CD4-positive, alpha-beta T cell treated with Interleukin-6 for 4 hours (primary cell): ENCODE measurements at places on chromosomes 3 and 15.

DNA sequence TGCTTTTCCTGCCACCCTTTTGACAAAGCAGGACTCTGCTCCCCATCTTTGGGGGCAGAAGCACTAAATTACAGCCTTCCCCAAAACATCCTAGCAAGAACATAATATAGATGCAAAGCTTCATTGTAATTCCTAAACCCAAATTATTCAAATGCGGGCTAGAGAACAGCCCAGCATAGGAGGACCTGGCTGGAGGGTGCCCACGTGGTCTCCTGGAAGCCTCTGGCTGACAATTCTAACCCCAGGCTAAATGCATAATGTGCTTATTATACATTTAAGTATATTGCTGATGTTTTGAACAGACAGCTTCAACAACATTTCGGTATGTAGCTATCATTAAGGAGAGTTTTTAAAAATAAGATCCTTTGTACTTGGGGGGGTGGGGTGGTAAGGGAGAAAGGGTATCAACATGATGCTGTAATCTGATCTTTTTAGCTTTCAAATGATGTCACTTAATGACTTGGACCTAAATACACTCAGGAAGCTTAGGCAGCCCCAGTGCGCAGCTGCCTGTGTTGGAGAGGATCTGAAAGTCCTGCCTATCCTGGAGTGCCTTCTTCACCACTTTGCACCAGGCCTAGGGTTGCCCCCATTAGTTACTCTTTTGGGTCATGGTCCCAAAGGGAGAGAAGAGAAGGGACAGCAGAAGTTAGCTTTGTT is 57.2 kb upstream of the USP3 start:
- DNase-seq: no peak

GRCh38 chr3:109687626-109688025 is 350.3 kb upstream of the DPPA4 start:
- DNase-seq: no peak

DNA sequence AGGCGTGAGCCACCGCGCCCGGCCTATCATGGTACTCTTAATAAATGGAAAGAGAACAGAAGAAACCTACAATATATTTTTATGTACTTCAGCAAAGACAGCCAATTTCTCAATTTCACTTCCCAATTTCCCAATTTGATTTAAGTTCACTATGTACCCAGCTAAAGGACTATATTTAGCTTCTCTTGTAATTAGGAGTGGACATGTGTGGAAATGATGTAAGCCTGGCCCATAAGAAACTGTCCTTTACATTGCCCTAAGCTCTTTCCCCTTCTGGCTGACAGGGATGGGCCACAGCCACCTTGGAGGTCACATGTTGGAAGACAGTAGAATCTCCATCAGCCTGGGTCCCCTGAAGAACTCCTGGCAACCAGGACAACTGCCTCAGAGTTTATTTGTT is 6.2 kb downstream of the TMEM39A start:
- no peak for DNase-seq

GRCh38 chr3:27718459-27718858 is 3.7 kb downstream of the EOMES start:
- DNase-seq: no peak

GRCh38 chr3:172151651-172152649 is 112.6 kb downstream of the FNDC3B start:
- DNase-seq: no peak

- no peak for DNase-seq
Measured at GRCh38 chr3:40124918-40125317, 184.6 kb upstream of the EIF1B start.

DNA sequence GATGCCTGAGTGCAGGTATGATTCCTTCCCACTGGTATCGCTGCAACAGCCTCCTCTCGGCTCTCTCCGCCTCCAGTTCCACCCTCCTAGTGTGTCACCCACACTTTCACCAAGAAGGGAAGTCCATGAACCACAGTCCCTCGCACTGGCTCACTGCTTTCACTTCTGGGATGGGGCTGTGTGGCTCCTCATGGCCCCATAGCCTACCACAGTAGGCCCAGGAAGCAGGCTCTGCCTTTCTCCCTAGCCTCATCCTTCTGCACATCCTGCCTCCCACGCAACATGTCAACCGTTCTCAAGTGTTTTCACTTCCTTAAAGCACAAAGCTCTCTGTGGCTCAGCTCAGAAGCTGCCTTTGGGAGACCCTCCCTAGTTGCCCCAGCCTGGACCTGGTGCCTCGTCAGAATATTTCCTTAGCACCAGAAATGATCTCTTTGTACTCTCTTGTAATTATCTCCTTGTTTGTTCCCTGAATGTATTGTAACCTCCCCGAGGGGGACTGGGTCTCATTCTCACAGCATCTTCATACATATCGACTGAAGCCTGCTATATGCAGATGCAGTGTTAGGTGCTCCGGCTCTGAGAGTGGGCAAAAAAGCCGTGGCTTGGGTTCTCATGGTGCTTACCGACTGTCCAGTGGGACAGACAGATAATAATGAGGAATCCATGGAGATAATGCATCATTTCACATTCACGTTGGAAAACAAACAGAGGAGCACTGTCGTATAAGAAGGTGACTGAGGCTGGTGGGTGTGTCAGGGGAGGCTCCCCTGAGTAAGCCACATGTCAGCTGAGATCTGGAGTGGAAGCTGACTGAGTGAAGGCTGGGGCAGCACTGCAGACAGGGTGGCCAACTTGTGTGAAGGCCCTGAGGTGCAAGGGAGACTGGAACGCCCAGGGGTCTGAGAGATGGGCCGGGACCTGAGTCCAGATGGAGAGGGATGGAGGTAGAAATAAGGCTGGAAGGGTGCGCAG is 107.1 kb downstream of the DGKG start:
- peak; percentile 27 for DNase-seq

- DNase-seq: no peak
Measured at GRCh38 chr3:122674339-122674738, 6.3 kb upstream of the PARP14 start.

GRCh38 chr3:194312743-194313281 is 38.3 kb downstream of the CPN2 start:
- no peak for DNase-seq

- no peak for DNase-seq
Measured at GRCh38 chr15:34011481-34011880, 27.5 kb downstream of the AVEN start.

DNA sequence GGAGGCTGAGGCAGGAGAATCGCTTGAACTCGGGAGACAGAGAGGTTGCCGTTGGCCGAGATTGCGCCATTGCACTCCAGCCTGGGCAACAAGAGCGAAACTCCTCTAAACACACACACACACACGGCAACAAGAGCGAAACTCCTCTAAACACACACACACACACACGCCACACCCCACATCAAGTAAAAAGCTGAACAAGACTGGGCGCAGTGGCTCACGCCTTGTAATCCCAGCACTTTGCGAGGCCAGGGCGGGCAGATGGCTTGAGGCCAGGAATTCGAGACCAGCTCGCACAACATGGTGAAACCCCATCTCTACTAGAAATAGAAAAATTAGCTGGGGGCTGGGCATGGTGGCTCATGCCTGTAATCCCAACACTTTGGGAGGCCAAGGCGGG is 49.0 kb downstream of the HOMER2 start:
- no peak for DNase-seq

DNA sequence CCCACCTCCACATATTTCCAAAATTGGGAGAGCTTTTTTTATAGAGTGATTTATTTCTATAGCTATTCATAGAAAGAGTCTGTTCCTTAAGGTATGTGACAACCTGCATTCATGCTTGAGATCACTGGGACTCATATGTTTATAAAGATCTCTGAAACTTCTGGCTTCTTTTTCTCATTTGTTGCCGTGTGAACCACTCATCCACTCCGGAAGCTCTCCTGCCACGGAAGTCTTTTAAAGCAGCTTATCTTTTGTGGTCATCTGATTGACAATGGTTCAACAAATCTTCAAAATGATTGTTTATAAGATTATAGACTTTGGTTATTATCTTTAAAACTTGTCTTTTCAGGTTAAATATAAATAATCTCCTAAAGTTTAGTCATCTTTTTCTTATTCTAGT is 260.5 kb downstream of the C3orf38 start:
- DNase-seq: peak; percentile 8
